Neural crest cell (in vitro differentiated cells): ENCODE measurements at places on chromosomes 5 and 9.

- DNase-seq = no peak
These were observed 50.6 kb downstream of the SHB start for GRCh38 chr9:38018241-38018957.

GRCh38 chr5:135181653-135182052 is 147.6 kb upstream of the PITX1 start:
- DNase-seq = no peak

DNA sequence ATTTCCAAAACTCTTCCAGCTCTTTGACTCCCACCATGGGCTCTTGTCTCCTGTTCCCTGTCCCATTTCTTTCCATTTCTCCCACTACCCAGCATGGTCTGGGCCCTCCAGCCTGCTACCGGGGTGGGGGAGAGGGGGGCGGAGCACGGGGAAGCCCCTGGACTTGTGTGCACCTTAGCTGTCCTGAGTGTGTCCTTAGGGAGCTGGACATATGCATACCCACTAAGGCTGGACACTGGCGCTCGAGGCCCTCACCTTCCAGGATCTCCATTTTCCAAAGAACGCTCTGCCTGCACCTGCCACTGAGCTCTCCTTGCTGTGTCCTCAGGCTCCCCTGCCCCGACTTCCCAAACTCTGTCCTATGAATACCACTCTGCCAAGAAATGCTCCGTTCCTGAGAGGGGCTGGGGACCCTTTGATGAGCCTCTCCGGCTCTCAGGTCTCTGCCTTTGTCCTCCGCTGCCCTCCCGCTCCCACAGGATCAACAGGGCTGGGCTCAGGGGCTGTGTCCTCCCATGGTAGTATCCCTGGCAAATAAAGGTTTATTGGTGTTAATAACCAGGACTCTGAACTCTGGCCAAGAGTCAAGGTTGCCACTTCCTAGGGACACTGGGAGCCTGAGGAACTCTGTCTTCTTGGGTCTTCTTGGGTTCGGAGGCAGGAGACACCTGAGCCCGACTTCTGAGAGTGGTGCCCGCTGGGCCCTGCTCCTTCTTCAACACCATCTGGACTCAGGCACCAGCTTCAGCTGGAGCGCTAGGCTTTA is 831 bp upstream of the SHROOM1 start:
- DNase-seq = no peak

DNA sequence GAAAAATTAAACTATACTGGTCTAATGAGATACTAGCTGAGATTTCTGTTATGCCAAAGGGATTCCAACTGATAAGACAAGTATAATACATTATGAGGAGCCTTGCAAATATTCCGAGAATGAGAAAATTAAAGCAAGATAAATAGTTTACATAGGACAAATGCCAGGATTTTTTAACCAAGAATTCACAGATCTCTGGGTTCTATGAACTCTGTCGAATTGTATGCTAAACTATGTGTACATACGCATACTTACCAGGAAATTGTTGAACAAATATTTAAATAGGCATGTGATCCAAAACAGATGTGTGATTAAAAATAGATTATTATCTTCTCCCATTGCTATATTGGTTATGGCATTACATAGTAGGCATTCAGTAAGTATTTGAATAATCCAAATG is 616.6 kb downstream of the GABRG2 start:
- no peak for DNase-seq

- no peak for DNase-seq
These were observed 60.9 kb downstream of the RXRA start for GRCh38 chr9:134386951-134387831.

DNA sequence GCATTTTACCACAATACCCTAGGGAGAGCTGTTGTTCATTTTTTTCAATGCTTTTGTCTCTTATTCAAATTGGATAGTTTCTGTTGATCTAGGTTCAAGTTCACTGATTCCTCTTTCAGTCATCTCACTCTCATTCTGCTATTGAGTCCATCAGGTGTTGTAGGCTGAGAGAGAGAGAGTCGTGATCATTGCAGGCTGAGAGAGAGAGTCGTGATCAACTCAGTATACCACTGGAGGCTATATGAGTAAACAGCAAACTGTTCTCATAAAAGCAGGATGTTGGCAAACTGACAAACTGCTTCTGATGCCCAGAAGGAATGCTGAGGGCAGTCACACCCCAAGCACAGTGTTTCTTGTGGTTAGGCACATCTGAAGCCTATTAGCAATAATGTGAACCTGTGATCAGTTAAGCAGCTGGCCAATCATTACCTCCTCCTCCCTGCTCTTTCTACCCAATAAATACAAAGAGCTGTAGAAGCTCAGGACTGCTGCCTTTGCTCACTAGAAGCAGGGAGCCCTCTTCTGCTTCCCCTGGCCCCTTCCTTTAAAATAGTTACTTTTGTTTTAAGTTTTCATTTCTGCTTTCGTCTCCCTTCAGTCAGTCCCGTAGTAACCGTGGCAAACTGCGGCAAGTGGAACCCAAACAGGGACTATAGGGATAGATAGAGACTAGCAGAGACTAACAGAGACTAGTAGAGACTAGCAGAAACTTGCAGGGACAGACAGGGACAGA is 476.1 kb upstream of the ACO1 start:
- no peak for DNase-seq

- DNase-seq = no peak
These were observed 4.6 kb upstream of the ANP32B start for GRCh38 chr9:97978371-97979130.

DNA sequence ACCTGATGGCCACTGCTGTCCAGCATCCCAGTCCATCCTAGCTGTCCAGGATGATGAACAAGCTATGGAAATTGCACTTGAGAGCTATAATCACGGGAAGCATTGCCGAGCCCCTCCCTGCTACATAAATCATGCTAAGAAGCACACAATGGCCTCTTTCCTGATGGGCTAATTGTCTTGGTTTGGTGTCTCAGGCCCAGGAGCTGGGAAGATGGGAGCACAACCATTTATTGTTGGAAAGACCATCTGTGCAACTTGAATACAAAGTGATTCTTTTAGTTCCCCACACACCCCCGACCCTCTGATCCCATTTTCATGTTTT is 80.4 kb downstream of the RGS3 start:
- no peak for DNase-seq

- no peak for DNase-seq
These were observed 133.9 kb downstream of the ADCY2 start for GRCh38 chr5:7529880-7530279.

GRCh38 chr9:2281031-2281802 is 266.1 kb downstream of the SMARCA2 start:
- DNase-seq = no peak
